ENCODE measurements at places on chromosomes 13 and 19.

DNA sequence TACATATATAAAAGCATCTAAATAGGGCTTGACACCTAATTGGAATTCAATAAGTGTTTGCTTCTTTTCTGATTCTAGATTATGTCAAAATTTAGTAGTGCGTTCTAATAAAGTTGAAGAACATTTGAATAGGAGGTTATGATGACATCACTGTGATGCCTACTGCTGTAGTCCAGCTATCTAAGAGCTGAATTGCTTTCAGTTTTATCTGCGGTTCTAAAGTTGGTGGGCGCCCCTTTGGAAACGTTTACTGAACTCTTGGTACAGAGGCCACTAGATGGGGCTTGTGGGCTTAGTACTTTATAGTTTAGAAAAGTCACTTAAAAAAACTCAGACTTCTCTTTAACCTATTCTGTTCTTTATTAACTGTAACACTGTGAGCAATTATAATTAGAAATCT, 776.9 kb downstream of the GPC5 start:
- DNase-seq = no peak

DNA sequence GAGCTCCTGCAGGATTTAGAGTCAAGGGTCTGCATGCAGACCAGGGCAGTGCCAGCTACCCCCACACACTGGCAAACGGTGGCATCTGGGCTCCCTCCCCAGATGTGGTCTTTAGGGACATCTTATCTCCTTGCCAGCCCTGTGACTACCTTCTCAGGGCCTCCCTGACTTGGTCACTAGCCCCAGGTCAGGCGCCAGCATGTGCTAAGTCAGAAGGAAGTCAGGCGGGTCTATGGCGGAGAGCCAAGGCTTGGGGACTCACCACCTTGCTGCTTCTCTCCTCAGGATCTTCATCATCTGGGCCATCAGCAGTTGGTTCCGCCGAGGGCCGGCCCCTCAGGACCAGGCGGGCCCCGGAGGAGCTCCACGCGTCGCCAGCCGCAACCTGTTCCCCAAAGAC, 17.6 kb downstream of the CLPTM1 start:
- no peak for DNase-seq

DNA sequence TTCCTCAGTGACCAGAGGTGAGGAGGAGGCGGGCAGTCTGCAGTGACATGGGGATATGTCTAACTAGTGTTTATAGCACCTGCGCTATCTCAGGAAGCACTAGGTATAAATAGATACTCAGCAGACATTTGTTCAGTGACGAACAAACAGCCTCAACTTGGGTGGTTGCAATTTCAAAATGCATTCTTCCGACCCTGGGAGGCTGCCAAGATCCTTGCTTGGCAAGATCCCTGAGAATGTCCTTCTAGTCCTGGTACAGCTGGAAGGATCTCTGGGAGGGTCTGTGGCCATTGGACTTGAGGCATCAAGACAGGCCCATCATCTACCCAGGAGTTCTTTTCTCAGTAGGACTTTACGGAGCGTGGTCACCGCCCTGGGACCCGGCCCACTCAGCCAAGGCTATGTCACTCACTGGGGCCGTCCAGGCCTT, 299.5 kb downstream of the ZNF536 start:
- DNase-seq = peak; percentile 67

DNA sequence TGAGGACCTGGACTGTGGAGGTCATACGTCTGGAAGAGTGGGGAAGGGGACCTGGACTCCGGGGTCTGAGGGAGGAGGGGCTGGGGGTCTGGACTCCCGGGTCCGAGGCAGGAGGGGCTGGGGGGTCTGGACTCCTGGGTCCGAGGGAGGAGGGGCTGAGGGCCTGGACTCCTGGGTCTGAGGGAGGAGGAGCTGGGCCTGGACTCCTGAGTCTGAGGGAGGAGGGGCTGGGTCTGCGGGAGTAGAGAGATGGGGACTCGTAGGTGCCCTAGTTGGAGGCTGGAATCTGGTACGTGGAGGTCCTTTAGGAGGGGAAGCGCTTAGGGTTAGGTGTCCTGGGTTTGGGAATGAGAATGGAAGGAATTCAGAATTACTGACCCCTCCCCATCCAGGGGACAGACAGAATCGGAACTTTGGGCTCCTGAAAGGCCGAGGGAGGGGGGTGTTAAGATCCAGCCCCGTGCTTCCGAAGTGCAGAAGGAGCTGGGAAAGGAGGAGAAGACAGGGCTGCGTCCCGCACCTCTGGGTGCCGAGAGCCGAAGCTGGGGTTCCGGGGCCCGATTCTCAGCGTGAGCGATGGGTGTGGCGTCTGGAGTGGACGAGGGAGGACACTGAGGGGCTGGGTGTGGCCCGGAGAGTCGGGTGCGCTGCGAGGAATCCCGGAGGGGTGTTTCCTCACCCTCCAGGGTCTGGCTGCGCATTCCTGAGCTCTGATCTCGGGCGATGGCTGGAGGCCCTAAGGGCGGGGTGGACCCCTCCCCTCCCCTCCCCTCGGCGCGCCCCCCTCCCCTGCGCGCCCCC, 608 bp downstream of the MYADM start:
- peak; percentile 74 for DNase-seq

DNA sequence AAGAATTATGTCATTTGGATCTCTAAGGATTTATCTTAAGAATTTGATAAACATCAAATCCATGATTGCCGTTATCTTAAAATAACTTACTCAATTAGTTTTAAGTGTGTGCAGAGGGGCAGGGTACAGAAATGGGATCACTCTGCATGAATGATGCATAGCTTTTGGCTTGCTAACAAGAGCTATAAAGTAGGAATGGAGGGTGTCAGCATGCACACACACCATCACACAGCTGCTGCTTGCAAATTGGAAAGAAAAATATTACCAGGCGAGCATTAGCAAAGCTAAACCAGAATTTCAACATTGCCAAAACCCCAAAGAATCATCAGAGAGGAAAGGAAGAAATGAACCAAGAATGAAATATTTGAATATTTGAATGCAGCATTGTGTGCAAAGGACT, 580.6 kb downstream of the LMO7 start:
- DNase-seq = no peak

- no peak for DNase-seq
These were observed 1793.2 kb upstream of the PCDH20 start for GRCh38 chr13:63208826-63209225.

DNA sequence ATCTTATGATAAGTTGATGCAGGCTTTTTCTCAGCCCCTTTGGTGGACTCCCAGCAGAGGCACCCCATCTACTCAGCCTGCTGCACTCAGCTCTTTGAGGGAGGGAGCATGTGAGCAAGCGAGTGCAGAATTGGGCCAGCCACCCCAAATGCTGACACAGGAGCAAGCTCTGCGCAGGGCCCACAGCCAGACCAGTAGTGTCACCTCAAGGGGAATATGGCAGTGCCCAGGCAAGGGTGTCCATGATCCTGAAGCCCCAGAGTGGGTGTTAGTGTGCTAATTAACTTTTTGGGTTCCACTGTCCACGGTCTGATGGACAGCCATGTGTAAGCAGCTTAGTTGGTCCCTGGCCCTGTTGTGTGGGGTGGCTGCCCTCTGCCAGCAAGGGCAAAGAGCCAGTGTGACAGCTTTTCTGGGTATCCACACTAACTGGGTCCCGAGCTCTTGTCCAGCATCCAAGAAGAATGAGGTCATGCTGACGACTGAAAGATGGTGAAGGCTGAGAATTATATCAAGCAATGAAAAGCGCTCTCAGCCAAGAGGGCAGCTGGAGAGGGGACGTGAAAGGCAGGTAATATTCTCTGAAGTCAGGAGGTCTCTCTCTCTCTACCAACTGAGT, 898.3 kb upstream of the PCDH9 start:
- DNase-seq = no peak

GRCh38 chr19:52748336-52748950, 13.6 kb upstream of the ZNF611 start:
- no peak for DNase-seq

DNA sequence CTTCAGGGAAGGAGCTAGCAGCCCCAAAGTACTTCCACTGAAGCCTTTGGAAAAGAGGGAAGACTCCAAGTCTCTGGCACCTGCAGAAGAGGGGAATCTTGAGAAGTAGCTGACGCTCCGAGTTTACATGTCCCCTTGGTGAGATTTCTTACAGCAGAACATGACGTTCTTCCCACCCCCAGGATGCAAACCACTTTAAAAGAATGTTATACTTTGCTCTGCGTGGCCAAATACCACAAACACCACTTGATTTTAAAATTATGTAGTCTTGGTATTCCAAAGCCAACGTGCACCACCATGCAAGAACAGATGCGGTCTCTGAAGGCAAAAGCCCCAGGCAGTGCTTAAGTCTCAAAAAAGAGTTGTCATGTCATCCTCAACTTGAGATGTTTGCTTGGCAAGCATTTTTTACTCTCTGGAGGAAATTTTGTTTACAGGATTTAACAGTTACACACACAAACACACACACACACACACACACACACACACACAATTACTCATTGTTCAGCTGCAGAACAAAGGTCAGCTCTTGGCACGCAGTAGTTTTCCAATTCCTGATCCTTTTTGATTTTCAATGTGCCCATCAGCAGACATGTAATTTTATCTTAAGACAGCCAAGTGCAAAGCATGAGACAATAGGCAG, 106.1 kb downstream of the RGCC start:
- DNase-seq = no peak

DNA sequence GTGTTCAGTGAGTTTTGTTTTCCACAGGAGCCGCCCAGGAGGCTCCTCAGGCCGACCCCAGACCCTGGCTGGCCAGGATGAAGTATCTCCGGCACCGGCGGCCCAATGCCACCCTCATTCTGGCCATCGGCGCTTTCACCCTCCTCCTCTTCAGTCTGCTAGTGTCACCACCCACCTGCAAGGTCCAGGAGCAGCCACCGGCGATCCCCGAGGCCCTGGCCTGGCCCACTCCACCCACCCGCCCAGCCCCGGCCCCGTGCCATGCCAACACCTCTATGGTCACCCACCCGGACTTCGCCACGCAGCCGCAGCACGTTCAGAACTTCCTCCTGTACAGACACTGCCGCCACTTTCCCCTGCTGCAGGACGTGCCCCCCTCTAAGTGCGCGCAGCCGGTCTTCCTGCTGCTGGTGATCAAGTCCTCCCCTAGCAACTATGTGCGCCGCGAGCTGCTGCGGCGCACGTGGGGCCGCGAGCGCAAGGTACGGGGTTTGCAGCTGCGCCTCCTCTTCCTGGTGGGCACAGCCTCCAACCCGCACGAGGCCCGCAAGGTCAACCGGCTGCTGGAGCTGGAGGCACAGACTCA, 12.9 kb downstream of the B3GNT3 start:
- no peak for DNase-seq

- DNase-seq = peak; percentile 82
These were observed 915 bp downstream of the SHC2 start for GRCh38 chr19:459724-460511.

- no peak for DNase-seq
These were observed 17.2 kb upstream of the CRTC1 start for GRCh38 chr19:18666317-18666716.

GRCh38 chr19:8213827-8214672, 4.9 kb downstream of the CERS4 start:
- no peak for DNase-seq

DNA sequence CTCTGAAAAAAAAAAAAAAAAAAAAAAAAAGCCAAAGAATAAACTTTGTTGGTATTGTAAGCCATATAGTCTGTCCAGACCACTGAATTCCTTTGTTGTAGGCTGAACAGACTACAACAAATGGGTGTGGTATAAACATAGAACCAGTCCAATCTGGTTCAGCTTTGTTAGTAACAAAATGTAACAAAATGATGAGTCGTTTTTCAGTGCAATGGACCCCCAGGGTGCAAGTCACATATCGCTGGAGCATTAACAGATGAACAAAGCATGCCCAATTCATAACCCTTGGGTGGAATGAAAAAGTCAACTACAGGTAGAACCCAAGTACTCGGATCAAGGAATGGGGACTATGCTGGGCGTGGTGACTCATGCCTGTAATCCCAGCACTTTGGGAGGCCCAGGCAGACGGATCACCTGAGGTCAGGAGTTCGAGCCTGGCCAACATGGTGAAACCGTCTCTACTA, 13.6 kb upstream of the FCHO1 start:
- no peak for DNase-seq

GRCh38 chr19:13121551-13122274, 3.6 kb downstream of the NACC1 start:
- no peak for DNase-seq

- no peak for DNase-seq
These were observed 91.8 kb upstream of the TSC22D1 start for GRCh38 chr13:44667943-44668342.

- DNase-seq = no peak
These were observed 155.5 kb downstream of the TBC1D4 start for GRCh38 chr13:75326173-75327134.

DNA sequence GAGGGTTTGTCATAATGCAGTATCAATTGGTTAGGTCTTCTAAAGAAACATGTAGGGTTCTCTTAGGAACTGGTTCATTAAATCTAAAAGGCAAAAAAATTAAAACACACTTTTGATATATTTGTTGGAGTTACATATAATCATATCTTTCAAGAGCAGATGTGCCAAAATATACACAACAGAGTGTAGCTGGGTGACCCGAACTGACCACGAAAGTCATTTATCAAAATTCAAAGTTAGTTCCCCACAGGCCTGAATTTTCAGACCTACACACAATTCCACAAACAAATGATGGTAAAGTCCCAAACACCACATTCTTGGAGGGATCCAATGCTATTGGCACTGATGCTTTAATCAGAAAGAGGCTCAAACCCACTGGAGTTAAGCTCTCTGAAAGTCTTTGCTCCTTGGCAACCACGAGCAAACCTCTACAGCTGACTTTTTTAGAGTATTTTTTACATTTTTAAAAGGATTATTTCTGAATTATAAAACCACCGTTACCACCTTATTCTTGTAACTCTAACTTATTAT, 50.9 kb downstream of the IRS2 start:
- no peak for DNase-seq

GRCh38 chr13:75507027-75508001, 25.3 kb upstream of the TBC1D4 start:
- DNase-seq = no peak

DNA sequence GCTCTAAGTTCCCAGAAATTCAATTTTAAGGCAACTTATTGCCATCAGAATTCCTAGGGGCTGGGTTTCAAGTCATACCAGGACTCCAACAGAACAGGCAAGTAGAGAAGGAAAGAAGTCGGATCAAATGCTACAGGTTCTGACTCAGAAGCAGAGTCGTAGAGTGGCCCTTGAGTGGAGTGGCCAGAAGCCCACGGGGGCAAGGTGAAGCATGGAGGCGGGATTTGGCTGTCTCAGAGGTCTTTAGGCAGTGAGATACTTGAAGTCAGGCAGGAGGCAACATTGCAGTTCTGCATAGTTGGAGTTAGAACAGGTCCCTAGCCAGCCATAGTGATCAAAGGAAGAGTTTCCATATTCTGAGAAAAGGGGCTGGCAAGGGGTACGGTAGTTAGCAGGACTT, 111.6 kb downstream of the NHLRC3 start:
- DNase-seq = no peak

All from left ventricle myocardium superior (tissue), 1 donor.